ENCODE measurements at places on chromosomes 4 and X. TPM values are rescaled to one million over a fixed set of nuclear protein-coding genes. Genes with fewer than 3 reads are reported as not detected.

The ASB11 gene
- not detected for total RNA-seq

The EDA2R gene
- total RNA-seq, result 2.3 TPM

The TLL1 gene
- 39.2 TPM for total RNA-seq

The SPATA4 gene
- 0.76 TPM for total RNA-seq

The HSPA4L gene
- 2.5 TPM for total RNA-seq

The PTPN13 gene
- 56.0 TPM for total RNA-seq

The F8A2 gene
- not detected for total RNA-seq

The BCORL1 gene
- 22.9 TPM for total RNA-seq

The TEX13C gene
- not detected for total RNA-seq

The MAGEC1 gene
- total RNA-seq, result not detected

The TRIM2 gene
- total RNA-seq, result 36.0 TPM

The MAGEA1 gene
- total RNA-seq, result not detected

The CORIN gene
- total RNA-seq, result 1.6 TPM

The IQSEC2 gene
- 8.8 TPM for total RNA-seq

The LDB2 gene
- 8.7 TPM for total RNA-seq

The TIMP1 gene
- 405 TPM for total RNA-seq

The PPM1K gene
- total RNA-seq, result 15.9 TPM

The SLC49A3 gene
- total RNA-seq, result 0.31 TPM

The PAGE5 gene
- total RNA-seq, result not detected

The CYTL1 gene
- total RNA-seq, result 82.4 TPM

The CSN1S1 gene
- not detected for total RNA-seq

The ZAR1 gene
- total RNA-seq, result not detected

The REPS2 gene
- total RNA-seq, result 0.65 TPM

The ITIH6 gene
- total RNA-seq, result not detected

The PFKFB1 gene
- not detected for total RNA-seq

The LRAT gene
- not detected for total RNA-seq

The CHRDL1 gene
- total RNA-seq, result 0.63 TPM

The TMEM47 gene
- 51.6 TPM for total RNA-seq

The NDUFC1 gene
- 43.7 TPM for total RNA-seq

The MAGEE1 gene
- total RNA-seq, result 3.4 TPM

The TEX13D gene
- not detected for total RNA-seq

The GAGE10 gene
- not detected for total RNA-seq

The FGB gene
- total RNA-seq, result not detected

The DMRTC1 gene
- total RNA-seq, result not detected

The PGK1 gene
- total RNA-seq, result 157 TPM

The SCML1 gene
- total RNA-seq, result 8.2 TPM

The DCX gene
- not detected for total RNA-seq

The ARHGAP10 gene
- total RNA-seq, result 126 TPM

The TADA2B gene
- total RNA-seq, result 21.4 TPM

The ZNF711 gene
- total RNA-seq, result 8.9 TPM

The RHOXF2 gene
- not detected for total RNA-seq

Data from osteocyte (in vitro differentiated cells).